ENCODE measurements at places on chromosomes 3 and 15. TPM values are rescaled to one million over a fixed set of nuclear protein-coding genes. Genes with fewer than 3 reads are reported as not detected.

DNA sequence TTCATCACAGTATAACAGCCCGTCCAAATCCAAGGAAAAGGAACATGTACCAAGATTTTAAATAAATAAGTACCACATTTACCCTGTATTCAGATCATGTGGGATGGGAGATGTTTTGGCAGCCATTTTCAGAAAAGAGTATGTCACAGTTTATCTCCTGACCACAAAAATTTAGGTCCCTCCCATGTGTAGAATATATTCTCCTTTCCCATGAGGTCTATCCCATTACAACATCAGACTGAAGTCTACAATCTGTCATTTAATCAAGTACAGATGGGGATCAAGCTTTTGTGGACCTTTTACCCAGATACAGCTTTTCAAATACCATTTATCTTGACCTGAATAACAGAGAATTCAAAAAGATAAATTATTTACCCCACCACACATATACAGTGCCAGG lies 444.5 kb downstream of the PLOD2 start:
- no peak for DNase-seq

GRCh38 chr3:107857854-107858253 lies 233.0 kb downstream of the CD47 start:
- DNase-seq, result no peak

DNA sequence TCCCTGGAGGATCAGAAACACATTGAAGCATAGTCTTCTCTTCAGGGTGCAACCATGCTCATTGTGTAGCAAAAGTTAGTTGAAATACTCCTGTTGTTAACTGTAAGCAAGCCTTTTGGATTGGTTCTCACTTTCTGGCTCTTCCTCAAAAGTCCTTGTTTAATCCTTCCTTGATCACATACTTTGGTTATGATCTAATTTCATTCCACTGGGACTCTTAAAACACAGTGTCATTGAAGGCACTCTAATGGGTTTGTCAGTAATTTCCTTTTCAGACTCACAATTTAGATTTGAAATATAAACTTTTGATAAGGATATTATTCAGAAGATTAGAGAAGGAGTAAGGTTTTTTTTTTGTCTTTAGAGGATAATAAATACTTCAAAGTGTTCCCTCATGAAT lies 451.7 kb upstream of the SGO1 start:
- no peak for DNase-seq

GRCh38 chr3:38606561-38606960 lies 42.9 kb downstream of the SCN5A start:
- no peak for DNase-seq

ATP13A4 gene
- 4.4 TPM for total RNA-seq

SPRED1 gene
- total RNA-seq, result 1.1 TPM
